ENCODE measurements at places on chromosomes 6 and 20.

DNA sequence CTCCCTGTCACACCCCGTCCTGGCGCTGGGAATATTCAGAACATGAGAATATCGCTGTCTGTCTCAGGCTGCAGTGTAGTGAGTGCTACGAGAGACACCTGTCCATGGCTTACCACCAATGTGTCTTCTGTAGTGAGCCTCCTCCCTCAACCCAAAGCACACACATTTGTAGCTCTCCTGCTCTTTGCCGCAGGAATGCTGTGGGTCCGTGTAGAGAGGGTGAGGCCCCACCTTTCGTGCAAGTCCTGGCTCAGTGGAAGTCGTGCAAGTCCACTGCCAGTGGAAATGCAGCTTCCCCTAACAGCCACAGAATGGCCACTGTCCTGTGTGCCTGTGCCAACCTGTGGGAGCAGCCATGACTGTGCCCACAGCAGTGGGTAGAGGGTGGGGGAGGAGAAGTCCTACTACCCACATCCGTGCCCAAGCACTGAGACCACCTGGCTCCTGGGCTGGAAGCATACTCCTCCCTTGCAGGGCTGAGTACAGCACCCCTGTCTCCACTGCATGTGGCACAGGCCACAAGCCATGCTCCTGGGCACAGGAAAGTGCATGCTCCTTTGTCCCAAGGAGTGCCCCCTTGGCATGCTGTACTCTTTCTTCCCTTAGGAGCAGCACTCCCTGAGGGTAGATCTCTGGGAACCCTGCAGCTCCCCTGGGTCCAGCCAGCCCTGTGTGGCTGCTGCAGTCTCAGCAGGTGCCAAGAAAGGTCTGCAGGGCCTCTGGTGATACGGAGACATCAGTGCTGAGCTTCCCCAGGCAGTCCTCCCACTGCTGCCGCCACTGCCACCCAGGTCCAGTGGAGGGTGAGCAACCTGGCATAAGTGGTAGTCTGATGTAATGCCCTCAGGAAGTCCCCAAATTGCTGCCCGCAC is 28.0 kb downstream of the IGF2R start:
- DNase-seq: no peak

GRCh38 chr20:32230707-32231106 is 23.0 kb downstream of the POFUT1 start:
- no peak for DNase-seq

GRCh38 chr20:45840700-45841198 is 7.2 kb downstream of the SNX21 start:
- DNase-seq: no peak

- no peak for DNase-seq
Measured at GRCh38 chr6:47587493-47587892, 109.9 kb downstream of the CD2AP start.

GRCh38 chr6:121830736-121831135 is 395.3 kb downstream of the GJA1 start:
- no peak for DNase-seq
